Neural crest cell (in vitro differentiated cells): ENCODE measurements at places on chromosomes 1 and 21.

DNA sequence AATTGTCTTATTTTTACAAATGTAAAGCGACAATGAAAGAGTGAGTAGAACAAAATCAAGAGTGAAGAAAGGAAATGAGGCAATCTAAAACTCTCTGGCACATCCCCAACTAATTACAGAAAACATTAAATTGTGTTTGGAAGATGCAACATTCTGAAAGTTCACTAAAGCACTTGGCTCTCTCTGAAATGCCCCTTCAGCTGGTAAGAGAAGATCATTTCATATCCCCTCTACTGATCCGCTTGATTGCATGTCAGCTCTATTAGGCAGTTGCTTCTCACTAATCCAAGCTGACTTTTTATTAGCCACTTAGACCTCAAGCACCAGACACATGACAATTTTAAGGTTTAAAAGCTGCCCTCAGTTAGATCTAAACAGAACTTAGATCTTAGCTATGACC is 262.8 kb upstream of the PRMT6 start:
- no peak for DNase-seq

DNA sequence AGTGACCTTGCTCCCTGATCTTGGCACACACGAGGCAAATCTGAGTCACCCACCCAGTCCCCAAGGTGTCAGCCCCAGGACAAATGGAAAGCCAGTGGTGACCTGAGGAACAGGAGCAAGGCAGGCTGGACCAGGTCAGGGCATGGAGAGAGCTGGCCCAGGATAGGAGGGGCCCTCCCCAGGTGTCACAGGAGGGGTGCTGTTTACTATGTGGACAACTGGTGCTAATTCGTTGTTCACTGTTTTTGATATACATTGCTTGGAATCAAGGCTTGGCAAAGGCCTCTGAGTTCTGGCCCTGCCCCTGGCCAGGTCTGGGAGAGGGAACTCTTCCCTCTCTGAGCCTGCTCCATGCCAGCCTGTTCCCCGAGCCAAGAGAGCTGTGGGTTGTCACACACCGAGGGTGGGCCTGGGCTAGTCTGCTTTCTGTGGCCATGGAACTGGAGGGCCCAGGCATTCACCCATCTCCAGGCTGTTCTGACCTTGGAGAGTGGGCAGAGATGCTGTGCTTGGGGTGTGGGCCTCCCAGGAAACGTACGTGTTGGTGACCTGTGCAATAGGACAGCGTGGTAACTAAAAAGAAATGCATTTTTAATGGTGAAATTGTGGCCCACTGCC is 41.8 kb downstream of the CRYAA start:
- no peak for DNase-seq

DNA sequence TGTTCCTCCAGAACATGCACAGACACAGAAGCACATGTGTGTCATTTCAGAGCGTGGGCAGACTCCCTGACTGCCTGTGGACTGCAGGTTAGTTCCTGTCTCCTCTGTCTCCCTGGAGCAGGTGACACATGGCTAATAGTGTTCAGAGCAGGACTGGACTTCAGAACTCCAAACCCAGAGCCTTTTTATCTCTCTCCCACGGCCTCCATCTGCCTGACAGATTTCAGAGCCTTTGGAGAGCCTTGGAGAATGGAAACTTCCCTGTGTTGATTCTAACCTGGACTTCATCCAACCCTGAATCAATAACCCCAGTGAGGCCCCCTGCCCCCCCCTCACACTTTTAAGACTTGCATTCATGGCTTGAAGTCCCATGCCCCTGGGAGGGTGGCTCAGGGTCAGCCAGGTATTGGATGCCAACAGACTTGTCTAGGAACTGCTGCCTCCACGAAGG is 44.4 kb downstream of the C1orf198 start:
- no peak for DNase-seq

DNA sequence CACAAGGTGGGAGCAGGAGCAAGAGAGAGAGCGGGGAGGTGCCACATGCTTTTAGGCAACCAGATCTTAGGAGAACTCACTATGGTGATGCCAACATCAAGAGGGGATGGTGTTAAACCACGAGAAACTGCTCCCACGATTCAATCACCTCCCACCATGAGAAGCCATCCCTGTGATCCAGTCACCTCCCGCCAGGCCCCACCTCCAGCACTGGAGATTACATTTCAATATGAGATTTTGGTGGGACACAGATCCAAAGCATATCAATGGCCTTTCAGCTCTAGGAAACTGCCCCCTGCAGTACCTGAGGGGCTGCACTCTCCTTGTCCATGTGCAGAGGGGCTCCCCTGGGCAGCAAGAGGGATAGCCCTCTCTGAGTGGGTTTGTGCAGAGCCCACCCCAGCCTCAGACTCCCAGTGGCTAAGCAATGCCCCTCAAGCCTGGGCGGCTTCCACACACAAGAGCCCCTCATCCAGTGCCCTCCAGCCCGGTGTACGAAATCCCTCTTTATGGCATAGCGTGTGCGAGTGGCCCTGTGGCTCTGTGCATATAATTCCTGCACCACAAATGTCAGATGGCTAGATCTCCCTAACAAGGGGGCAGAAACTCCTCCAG is 15.5 kb upstream of the PRDM16 start:
- no peak for DNase-seq

DNA sequence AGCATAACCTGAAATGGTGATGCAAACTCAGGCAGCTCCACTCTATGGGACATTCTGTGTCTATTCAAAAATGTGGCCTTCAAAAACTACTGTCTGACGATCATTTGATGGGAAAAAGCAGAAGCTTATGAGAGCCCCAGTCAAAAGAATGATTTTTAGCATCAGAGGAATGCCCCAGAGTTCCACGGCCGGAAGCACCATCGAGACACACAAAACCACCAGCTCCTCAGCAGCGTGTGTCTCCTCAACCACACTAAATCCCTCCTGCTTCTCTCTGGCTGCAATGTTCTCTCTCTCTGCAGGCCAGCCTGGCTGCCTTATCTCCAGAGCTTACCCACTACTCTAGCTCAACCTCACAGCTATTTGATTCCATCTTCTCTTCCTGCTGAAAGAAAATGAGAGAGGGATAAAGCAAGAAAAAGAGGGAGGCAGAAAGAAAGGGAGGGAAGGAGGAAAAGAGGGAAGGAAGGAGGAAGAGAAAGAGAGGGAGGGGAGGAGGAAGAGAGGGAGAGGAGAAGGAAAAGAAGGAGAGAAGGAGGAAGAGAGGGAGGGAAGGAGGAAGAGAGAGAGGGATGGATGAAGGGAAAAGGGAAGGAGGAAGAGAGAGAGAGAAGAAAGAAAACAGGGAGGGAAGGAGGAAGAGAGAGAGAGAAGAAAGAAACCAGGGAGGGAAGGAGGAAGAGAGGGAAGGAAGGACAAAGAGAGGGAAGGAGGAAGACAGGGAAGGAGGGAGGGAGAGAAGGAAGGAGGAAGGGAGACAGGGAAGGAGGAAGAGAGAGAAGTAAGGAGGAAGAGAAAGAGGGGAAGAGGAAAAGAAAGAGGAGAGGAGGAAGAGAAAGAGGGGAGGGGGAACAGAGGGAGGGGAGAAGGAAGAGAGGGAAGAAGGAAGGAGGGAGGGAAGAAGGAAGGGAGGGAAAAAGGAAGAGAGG is 33.5 kb upstream of the LAPTM5 start:
- no peak for DNase-seq

GRCh38 chr1:217322834-217323233 is 308.1 kb downstream of the GPATCH2 start:
- no peak for DNase-seq

- peak; percentile 40 for DNase-seq
These were observed at the start of gene ITLN2 for GRCh38 chr1:160954158-160955104. Gene ITLN2 (minus strand): TSS chr1:160954809. CDS start chr1:160954741, 68 bp downstream.

DNA sequence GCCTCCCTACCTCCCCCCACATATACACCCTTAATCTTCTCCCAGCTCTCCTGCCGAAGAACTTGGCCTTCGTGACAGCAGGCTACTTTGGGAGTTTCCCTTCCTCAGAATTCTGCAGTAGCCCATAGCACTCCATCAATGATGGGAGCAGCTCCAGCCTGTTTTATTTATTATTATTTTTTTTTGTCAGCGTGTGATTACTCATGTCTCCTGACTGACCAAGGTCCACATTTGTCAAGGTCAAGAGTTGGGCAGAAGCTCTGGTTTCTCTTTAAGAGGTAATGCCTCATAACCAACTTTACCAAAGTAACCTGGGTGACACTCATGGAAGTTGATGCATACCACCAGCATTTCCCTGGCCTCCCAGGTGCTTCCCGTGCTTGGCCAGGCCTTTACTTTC is 125.4 kb downstream of the ZZZ3 start:
- no peak for DNase-seq

GRCh38 chr1:151157067-151157531 is 650 bp downstream of the TNFAIP8L2 start:
- no peak for DNase-seq

DNA sequence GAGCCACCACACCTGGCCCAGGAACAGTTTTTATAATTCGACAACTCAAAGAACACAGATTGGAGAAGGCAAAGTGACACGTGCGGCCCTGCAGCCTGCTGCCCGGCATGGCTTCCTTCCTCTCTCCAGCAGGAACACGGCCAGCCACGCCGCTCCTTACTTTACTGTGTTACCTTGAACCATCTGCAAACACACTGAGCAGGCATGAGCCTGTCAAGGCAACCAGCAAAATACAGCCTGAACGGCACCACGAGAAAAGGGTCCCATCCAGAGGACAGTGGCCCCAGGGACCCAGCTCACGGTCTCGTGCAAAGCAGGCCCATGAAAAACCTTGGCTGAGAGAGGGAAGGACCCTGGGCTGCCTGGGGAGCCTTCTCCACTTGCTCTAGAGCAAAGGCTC is 38.8 kb downstream of the NPHP4 start:
- no peak for DNase-seq
